CD4-positive, alpha-beta T cell (primary cell): ENCODE measurements at places on chromosomes 11 and 22.

DNA sequence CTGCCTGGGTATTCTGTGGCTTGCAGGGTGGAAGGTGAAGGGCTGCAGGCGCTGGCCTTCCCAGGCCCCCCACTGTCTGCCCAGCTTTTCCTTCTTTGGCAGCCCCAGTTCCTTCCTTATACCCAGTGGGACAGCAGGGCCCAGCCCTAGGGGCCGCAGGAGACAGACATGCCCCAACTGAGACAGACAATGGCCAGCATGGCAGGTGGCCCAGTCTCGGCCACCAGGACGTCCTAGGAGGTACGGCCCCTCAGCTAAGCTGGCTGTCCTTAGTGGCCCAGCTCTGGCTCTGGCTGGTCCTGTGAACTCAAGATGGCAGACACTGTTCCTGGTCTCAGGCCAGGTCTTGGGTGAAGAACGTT, 35.9 kb downstream of the RTN4R start:
- DNase-seq, result no peak

DNA sequence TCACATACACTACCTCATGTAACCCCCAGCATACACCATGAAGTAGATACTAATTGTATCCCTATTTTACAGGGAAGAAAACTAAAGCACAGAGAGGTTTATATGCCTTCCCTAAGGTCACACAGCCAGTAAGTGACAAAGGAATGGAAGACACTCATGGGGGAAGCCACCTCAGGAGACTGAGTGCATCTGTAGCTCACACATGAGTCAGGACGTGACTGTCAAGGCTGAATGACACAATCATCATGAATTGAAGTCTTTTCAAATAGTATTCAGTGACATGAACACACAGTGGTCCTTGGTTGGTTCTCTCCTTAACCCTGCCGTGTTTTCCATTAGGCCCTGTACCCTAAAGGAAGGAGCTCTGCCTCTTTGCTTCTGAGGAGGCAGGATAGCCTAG, 463.0 kb downstream of the NTM start:
- no peak for DNase-seq

GRCh38 chr11:295351-296170, 3.8 kb downstream of the IFITM5 start:
- DNase-seq, result no peak

DNA sequence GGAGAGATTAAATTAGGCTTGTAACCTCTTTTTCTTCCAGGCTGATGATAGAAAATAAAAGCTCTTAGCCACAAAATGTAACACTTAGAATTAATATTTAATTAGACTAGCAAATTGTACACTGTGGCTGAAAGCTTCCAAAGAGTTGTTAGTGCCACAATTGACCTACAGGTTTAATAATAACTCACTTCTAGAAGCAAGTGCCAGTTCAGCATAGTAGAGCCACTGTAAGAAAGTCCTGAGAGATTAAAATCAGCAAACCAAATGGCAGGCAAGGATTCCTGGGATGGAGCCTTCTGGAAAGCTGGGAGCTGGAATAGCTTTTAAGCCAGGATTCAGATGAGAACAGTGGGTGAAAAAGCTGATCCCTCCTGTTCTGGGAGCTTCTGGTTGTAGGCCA, 131.0 kb downstream of the ELP4 start:
- no peak for DNase-seq

DNA sequence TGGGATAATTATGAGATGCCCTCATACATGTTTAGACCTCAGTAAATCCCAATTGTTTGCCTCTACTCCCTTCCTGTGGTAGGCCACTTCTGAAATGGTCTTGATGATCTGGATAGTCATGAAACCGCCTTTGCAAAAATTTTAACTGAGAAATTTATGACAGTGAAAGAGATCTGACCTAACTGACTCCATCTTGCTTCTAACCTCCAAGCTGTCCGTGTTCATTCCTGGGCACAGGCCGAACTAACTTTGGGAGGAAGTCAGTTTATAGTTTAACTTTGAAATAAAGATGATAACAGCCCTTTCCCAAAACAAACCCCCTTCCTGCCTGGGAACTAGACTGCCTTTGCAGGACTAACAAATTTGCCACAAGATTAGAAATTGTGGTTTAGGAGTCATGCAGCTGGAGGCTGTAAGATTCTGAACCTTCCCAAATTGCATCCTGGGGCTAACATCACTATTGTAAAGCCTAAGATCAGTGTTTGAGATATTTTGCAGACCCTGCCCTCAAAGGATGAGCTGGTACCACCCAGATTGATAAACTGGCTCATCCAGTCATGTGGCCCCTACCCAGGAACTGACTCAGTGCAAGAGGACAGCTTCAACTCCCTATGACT, 19.9 kb upstream of the CTR9 start:
- no peak for DNase-seq

GRCh38 chr11:45751430-45751829, 53.5 kb upstream of the SLC35C1 start:
- no peak for DNase-seq

GRCh38 chr22:24937114-24937513, 9.4 kb downstream of the LHFPL7 start:
- no peak for DNase-seq

GRCh38 chr22:33687464-33687863, 232.8 kb downstream of the LARGE1 start:
- no peak for DNase-seq

- DNase-seq, result no peak
These were observed 8.0 kb upstream of the AHNAK start for GRCh38 chr11:62554387-62555167.

DNA sequence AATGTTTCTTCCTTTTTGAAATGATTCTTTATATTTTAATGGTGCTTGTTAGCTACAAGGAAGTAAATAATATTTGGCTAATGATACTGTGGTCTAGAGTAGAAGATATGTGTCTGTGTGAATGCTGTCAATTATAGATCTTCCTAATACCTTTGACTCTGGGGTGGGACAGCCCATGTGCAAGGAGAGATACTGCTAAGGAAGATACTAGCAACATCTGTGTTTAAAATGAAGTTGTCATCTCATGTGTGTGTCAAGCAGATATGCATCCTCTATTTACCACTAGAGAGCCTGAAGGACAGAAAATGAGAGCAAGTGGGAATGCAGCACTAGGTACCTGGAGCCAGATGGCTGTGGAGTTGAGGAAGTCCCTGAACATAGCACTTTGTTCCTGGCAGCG, 34.1 kb downstream of the PPME1 start:
- DNase-seq, result no peak

DNA sequence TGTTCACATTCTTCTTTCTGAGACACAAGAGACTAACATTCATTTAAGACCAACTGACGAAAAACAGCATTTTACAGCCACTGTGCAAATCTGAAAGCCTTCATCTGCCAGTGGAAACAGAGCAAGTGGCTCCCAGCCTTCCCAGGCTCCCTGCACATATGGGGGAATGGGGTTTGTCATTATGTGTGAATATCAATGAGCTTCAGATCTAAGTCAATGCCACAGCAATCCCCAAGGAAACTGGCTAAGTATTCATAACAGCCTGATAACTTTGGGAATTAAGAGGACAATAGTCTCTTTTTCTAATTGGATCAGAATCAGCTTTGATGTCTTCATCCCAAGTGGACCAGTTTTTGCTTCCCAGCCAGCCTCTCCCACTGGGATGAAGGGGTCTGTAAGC, 66.9 kb downstream of the ABTB2 start:
- DNase-seq, result no peak

GRCh38 chr11:37942081-37942480, 1344.0 kb upstream of the RAG2 start:
- no peak for DNase-seq

- no peak for DNase-seq
These were observed 56.5 kb upstream of the APOA1 start for GRCh38 chr11:116893906-116894305.

DNA sequence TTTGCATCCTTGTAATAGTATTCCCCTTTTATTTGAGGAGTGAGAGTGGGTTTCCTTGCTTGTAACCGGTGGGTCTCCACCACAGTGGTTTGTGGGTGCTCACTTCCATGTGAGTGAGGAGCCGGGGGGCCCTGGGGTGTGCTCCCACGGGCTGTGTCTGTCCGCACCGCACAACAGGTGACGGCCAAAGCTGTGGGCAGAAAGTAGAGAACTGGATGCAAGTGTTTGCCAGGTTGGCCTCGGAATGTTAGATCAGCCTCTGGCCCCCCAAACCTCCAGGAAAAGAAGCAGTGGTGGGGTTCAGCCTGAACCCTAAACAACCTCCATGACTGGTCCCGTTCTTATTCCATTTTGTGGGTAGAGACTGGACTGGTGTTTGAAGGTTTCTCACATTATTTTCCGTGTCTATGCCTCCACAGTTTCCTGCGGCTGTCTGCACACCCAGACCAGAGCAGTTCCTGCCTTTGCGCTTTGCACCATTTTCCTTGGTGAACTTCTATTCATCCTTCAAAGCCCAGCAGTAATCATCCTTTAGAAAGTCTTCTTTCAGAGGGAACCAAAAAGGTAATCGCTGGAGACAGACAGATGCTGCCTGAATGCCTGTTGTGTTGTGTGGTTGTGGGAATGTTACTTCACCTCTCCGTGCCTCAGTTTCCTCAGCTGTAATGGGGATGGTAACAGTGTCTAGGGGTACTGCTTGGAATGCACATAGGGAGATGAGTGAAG, 77.2 kb downstream of the MYEOV start:
- DNase-seq, result no peak

DNA sequence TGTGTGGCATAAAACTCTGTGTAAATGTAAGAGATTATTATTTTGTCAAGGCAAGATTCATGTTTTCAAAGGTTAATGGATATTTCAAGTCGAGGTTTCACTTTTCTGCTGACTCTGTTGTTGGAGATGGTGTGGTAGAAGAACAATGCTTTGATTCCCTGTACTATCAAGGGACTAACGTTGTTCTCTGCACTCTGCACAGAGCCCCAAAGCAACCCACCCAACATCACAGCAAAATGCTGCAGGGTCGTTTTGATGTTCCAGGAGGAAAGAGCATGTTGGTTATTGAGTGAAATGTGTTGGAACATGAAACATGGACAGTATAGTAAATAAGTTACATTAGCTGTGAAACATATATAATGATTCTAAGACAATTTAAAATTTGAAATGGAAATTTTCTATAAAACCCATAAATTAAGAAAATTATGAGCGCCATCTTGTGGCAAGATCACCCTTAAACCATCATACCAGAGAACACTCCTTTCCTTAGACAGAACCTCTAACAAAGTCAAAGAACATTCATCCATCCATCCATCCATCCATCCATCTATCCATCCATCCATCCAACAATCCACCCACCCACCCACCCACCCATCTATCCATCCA, 164.4 kb upstream of the ZBED5 start:
- no peak for DNase-seq

- no peak for DNase-seq
These were observed 17.8 kb downstream of the CHORDC1 start for GRCh38 chr11:90204832-90205646.

- DNase-seq, result no peak
These were observed 184.7 kb downstream of the MIAT start for GRCh38 chr22:26842103-26842502.

DNA sequence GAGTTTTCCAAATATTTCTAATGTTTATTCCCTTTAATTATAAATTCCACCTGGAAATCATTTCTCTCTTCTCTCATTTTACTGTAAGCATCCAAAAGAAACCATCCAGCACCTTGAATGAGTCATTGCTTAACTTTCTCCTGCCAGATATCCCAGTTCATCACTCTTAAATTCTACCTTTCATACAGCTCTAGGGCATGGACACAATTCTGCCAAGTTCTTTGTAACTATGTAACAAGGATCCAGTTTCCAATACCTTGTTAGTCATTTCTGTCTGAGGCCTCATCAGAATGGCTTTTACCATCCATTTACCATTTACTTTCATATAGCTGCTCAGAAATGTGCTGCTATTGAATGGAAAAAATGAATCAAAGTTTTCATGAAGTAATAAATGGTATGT, 455.4 kb upstream of the TENM4 start:
- no peak for DNase-seq

GRCh38 chr22:42490243-42490832, 29.3 kb downstream of the RRP7A start:
- no peak for DNase-seq

- no peak for DNase-seq
These were observed 58.4 kb upstream of the RASSF10 start for GRCh38 chr11:12950670-12951069.

- DNase-seq, result no peak
These were observed 7.8 kb downstream of the UCP2 start for GRCh38 chr11:73974604-73975478.

DNA sequence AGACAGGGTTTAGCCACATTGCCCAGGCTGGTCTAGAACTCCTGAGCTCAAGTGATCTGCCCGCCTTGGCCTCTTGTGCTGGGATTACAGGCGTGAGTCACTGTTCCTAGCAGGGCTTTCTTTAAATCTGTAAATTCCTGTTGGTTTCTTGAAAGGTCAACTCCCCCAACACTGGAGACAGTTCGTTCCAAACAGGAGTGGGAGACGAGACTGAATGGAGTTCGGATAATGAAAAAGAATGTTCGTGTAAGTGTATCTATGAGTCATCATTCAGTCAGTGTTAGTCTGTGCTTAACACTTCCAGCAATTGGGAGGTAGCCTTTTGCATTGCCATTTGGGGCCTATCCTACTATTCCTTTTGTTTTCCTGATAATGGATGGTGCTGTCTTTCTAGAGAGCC, 10.0 kb upstream of the BACE1-AS start:
- DNase-seq, result no peak

- peak; percentile 51 for DNase-seq
These were observed 33.4 kb downstream of the GDPD5 start for GRCh38 chr11:75492181-75492820.

DNA sequence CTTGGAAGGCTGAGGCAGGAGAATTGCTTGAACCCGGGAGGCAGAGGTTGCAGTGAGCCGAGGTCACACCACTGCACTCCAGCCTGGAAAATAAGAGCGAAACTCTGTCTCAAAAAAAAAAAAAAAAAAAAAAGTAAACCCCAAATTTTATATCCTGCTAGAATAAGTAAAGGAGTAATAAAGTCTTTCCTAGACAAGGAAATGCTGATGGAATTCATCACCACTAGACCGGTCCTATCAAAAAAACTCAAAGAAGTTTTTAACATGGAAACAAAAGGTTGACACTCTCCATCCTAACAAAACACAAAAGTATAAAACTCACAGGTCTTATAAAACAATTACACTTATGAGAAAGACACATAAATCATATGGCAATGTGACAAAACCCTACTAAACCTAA, 213.9 kb downstream of the SBF2 start:
- no peak for DNase-seq

- DNase-seq, result no peak
These were observed 25.5 kb downstream of the CHORDC1 start for GRCh38 chr11:90197377-90197776.

DNA sequence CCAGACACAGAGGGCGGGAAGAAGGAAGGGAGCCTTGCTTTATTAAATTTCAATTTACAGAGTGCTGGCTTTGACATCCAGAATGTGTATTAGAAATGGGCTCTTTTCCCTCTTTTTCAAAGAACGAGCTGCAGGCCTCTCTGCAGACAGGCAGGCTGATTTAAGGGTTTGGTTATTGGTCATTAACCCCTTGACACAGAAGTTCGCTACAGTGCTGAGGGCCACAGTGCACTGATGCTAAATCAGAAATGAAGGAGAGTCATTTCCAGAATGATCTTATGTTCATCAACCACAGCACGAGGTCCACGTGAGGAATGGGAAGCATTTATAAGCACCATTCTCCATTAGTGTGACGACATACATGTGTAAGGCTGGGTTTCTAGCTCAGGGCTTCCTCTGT, 51.8 kb downstream of the CSNK2A3 start:
- no peak for DNase-seq

GRCh38 chr11:91563176-91563575, 661.4 kb upstream of the FAT3 start:
- DNase-seq, result no peak

GRCh38 chr11:75823415-75823814, 8.4 kb downstream of the UVRAG start:
- DNase-seq, result no peak

GRCh38 chr22:27474711-27475547, 326.6 kb downstream of the MN1 start:
- DNase-seq, result no peak
